ENCODE measurements at places on chromosomes 1 and 21.

- DNase-seq, result no peak
Measured at GRCh38 chr21:38376693-38377092, 119.9 kb downstream of the KCNJ15 start.

DNA sequence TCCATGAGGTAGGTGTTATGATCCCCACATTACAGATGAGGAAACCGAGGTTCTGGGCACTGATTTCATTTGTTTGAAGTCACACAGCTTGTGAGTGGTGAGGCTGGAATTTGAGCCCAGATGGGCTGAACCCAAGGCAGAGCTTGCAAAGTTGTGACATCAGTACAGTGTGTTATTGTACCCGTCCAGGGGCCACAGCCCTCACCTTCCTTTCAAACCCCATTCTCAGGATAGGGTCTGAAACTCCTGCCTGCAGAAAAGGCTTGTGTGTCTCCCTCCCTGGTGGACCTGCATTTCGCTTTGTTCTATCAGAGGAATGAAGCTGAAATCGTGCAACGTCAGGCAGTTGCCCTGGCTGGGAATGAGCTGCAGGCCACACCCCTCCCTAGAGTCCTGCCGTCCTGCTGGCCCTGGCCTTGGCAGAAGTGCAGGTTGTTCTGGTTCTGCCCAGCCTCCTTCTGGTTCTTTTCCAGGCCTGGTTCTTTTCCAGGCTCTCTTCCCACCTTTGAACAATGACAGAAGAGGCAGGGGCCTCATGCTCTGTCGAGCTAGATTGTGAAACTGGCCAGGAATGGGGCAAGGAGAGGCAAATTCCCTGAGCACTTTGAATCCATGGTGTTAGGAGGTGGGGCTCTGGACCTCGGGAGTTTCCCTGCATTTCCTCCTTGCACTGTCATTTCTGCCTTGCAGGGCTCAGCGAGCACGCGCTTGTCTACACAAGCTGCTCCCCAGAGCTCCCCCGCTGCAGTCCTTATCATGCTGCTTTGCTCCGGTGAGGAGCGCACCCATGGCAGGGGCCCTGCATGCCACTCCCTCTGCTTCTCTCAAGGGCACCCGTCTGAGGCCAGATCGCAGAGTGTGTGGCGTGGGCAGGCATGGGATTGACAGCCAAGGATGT is 8.2 kb upstream of the MYOM3 start:
- DNase-seq, result no peak

DNA sequence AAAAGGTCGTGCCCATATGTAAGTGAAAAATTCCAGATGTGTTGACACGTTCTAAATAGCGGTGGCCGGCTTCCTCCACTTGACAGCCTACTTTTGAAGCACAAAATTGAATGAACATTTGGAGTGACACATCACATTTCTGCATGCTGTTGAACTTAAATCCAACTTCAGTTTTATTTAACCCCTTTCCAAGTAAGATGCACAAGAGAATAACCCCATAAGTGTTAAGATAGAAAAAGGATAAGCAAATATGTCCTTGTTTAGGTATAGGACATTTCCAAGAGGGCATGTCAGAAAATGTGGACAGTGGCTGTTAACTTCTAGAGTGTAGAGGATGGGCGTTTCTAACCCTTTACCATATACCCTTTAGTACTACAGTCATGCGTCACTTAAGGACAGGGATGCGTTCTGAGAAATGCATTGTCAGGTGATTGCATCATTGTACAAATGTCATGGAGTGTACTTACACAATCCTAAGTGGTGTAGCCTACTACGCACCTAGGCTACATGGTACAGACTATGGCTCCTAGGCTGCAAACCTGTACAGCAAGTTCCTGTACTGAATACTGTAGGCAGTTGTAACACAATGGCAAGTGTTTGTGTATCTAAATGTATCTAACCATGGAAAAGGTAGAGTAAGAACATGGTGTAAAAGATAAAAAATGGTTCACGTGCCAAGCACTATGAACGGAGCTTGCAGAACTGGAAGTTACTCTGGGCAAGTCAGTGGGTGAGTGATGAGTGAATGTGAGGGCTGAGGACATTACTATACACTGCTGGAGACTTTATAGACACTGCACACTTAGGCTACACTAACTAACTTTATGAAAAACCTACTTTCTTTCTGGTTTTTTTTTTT is 9.3 kb upstream of the FAM89A start:
- no peak for DNase-seq

GRCh38 chr1:112906150-112906698 is 49.8 kb downstream of the SLC16A1 start:
- no peak for DNase-seq

DNA sequence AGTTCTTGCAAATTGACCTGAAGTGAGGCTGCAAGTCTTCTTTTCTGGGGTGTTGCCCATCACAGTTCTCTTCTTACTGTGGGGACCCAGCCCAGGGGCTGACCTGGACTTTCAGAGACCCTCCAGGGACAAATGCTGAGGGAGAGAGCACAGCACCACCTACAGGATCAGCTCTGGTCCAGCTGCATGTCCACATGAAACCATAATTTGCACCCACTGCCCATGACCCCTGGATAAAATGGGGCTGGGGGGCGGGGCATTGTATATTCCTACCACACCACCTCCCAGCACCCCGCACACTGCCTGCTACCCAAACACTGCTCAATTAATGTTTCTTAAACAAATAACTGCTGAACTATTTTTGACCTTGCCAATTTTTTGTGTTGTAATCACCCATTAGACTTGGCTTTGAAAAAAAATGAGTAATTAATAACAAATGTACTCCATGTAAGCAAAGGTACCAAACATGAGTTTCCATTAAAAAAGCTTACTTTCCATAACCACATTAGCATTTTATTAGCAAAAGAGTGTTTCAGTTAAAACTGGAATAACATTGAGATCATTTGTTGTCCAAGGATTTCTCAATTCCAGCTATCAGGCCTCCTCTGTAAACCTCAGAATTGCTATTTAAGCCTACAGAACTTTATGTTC is 168.0 kb upstream of the RAB4A start:
- no peak for DNase-seq

DNA sequence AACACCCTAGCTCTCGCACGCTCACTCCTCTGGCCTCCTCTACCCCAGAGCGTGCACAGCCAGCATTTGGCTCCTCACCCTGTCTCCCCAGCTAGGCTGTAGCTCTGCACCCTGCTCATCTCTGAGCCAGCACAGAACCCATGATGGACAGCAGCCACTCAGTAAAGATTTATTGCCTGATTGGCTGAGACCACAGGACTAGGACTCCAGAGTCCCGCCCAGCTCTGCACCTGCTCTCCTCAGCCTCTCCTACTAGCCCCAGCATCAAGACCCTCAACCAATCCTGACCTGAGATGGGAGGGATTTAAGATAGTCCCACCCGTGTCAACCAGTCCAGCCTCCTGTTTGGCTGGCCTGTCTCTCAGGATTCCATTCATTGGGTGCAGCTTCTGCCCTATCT is 9.3 kb downstream of the C1QB start:
- DNase-seq, result no peak

GRCh38 chr1:108712606-108713150 is at the start of gene FNDC7:
Gene FNDC7 (plus strand): TSS chr1:108712908. CDS start chr1:108712934, 26 bp downstream.
- DNase-seq, result no peak
